ENCODE measurements at places on chromosomes 11 and 22.

DNA sequence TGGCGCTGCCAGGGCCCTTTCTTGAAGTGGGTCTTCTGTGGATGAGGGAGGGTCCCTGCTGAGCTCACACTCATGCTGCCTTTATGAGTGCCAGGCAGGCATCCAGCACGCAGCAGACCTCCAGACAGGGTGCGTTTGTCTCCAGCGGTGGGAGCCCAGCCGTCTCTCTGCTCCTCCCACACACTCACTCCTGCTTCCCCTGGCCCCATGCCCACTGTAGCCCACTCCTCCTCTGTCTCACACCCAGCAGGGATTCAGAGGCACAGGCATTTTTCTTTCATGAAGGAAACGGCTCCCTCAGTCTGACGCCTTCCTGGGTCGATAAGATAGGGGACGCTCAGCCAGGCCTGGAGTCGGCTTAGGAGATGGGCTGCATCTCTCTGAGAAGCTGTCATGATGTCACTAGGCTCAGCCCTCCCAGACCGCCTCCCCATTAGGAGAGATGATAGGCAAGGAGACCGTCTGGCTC, 183.9 kb upstream of the NCAM1 start:
- no peak for DNase-seq

GRCh38 chr11:63877658-63878241, 38.8 kb downstream of the MARK2 start:
- DNase-seq, result no peak

- no peak for DNase-seq
Observed at GRCh38 chr22:41641854-41642253, 20.8 kb downstream of the XRCC6 start.

GRCh38 chr11:69344570-69345145, 50.7 kb downstream of the MYEOV start:
- no peak for DNase-seq

DNA sequence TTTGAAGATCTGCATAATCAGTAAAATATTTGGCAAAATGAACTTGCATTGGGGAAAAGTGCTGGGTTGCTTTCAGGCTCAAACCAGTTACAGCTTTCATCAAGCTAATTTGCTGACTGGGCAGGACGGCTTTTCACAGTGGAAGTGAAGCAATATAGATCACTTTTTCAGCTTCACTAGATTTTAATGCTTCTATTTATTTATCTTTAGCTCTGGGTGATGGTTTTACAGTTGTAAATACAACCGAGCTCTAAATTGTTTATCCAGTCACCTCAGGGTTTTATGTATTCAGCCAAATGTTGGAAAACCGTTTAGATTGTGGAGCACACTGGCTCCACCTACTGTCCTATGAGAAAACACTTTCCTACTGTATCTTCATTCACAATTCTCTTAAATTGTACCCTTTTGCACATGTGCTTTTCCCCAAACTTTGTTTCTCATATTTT, 58.2 kb downstream of the ACER3 start:
- DNase-seq, result no peak
